ENCODE measurements at places on chromosomes 16 and 17. TPM values are rescaled to one million over a fixed set of nuclear protein-coding genes. Genes with fewer than 3 reads are reported as not detected.

The TP53TG3 gene
- not detected for total RNA-seq

The HSD3B7 gene
- total RNA-seq: 7.5 TPM

The HELZ gene
- 49.3 TPM for total RNA-seq

The GRAPL gene
- 0.55 TPM for total RNA-seq

The PPY gene
- total RNA-seq: 0.59 TPM

The CD79B gene
- 0.96 TPM for total RNA-seq

The DNAJA2 gene
- total RNA-seq: 107 TPM

The IRX3 gene
- total RNA-seq: 2.4 TPM

The PIRT gene
- not detected for total RNA-seq

The C16orf96 gene
- total RNA-seq: 2.0 TPM

The POLR3E gene
- 101 TPM for total RNA-seq

The ENO3 gene
- 25.4 TPM for total RNA-seq

The HS3ST2 gene
- 3.1 TPM for total RNA-seq

The LHX1 gene
- total RNA-seq: 0.22 TPM

The EXOC3L1 gene
- 3.1 TPM for total RNA-seq

The EFNB3 gene
- total RNA-seq: 11.4 TPM

The SLC13A5 gene
- 1.4 TPM for total RNA-seq

The LGALS9 gene
- total RNA-seq: 2.5 TPM

The TAT gene
- total RNA-seq: not detected

The PLXDC1 gene
- total RNA-seq: 1.6 TPM

The CLEC3A gene
- not detected for total RNA-seq

The CLEC18B gene
- 0.37 TPM for total RNA-seq

The GALK1 gene
- 38.4 TPM for total RNA-seq

The ATP1B2 gene
- total RNA-seq: 15.4 TPM

The SHISA6 gene
- 2.9 TPM for total RNA-seq

The KRT27 gene
- not detected for total RNA-seq

The MYH8 gene
- not detected for total RNA-seq

The ALDH3A1 gene
- total RNA-seq: 0.31 TPM

The CTRB2 gene
- not detected for total RNA-seq

The CDK5R1 gene
- 11.4 TPM for total RNA-seq

The CCNF gene
- total RNA-seq: 62.2 TPM

The C17orf78 gene
- not detected for total RNA-seq

The MED13 gene
- 60.7 TPM for total RNA-seq

The TBC1D3G gene
- total RNA-seq: not detected

The HOXB9 gene
- not detected for total RNA-seq

The NTN1 gene
- 1.3 TPM for total RNA-seq

The UBTF gene
- total RNA-seq: 151 TPM

The EARS2 gene
- total RNA-seq: 51.9 TPM

The ZNF652 gene
- 34.1 TPM for total RNA-seq

The MYLK3 gene
- 0.90 TPM for total RNA-seq

The ITGAL gene
- total RNA-seq: not detected

The KRTAP3-1 gene
- not detected for total RNA-seq

The TOM1L1 gene
- total RNA-seq: 44.6 TPM

The RGS11 gene
- total RNA-seq: 3.4 TPM

The KRTAP1-5 gene
- not detected for total RNA-seq

The OTOA gene
- 0.11 TPM for total RNA-seq

The HOXB3 gene
- not detected for total RNA-seq

The SPIRE2 gene
- total RNA-seq: 6.9 TPM

The ULK2 gene
- total RNA-seq: 10.8 TPM

The ENPP7 gene
- total RNA-seq: not detected

The SLC5A2 gene
- 0.52 TPM for total RNA-seq

The TMEM231 gene
- 5.2 TPM for total RNA-seq

The TERB1 gene
- not detected for total RNA-seq

The CACNA1G gene
- 1.7 TPM for total RNA-seq

The DPEP3 gene
- total RNA-seq: 0.68 TPM

The CBX2 gene
- total RNA-seq: 77.4 TPM

The ATP2A1 gene
- total RNA-seq: 4.6 TPM

The TMEM114 gene
- total RNA-seq: 1.2 TPM

The CCL15 gene
- total RNA-seq: not detected

The CACNG1 gene
- not detected for total RNA-seq

Measured in H9 (cell line).